ENCODE measurements at places on chromosomes 13 and 19. TPM values are rescaled to one million over a fixed set of nuclear protein-coding genes. Genes with fewer than 3 reads are reported as not detected.

The CBARP gene
- 3.2 TPM for total RNA-seq

The SYMPK gene
- 73.4 TPM for total RNA-seq

The APLP1 gene
- 6.6 TPM for total RNA-seq

The ZNF497 gene
- total RNA-seq, result 0.67 TPM

The UBE2L5 gene
- total RNA-seq, result not detected

The PSG7 gene
- not detected for total RNA-seq

The ZNF44 gene
- 0.23 TPM for total RNA-seq

Measured in HT1080 (cell line).